Stimulated activated CD8-positive, alpha-beta memory T cell treated with anti-CD3 and anti-CD28 coated beads, Interleukin-15, amount 100 ng/mL, for 48 hours (primary cell): ENCODE measurements at places on chromosomes 5 and 9.

DNA sequence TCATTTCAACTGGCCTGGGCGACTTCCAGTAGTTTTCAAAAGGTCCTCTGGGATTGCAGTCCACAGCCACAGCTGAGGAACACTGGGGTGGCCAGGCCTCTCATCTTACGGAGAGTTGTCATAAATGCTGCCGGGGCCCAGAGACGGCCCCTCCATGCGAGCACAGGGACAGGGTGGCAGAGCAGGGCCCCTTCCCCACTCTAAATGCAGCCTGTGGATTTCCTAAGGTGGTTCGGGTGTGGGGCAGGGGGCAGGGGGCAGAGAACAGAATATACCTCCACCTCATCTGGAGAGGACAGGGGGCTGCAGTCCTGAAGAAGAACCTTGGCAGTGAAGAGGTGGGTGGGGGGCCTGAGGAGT, 113.6 kb upstream of the TBC1D2 start:
- no peak for DNase-seq

- no peak for DNase-seq
Measured at GRCh38 chr5:135822286-135822685, 12.2 kb upstream of the SLC25A48 start.

DNA sequence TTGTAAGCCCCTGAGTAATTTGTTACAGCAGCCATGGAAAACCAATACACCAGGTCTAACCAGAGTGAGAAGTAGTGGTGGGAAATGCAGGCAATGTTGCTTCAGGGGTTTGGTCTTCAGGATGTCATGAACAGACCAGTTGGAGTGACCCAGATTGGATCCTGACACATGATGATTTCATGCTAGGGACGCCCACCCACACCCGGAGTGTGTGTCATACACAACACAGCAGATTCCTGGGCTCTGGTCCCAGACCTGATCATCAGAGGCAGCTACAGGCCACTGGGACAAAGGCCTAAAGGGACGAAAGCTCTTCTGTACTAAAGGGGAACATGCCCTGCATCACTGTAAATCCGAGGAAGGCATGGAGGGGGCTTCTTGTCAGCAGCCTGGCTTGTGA, 194.2 kb downstream of the NSG2 start:
- DNase-seq = no peak

GRCh38 chr9:93296889-93297480, 113.0 kb downstream of the WNK2 start:
- DNase-seq = no peak

GRCh38 chr9:116278326-116278725, 124.7 kb downstream of the PAPPA start:
- no peak for DNase-seq

DNA sequence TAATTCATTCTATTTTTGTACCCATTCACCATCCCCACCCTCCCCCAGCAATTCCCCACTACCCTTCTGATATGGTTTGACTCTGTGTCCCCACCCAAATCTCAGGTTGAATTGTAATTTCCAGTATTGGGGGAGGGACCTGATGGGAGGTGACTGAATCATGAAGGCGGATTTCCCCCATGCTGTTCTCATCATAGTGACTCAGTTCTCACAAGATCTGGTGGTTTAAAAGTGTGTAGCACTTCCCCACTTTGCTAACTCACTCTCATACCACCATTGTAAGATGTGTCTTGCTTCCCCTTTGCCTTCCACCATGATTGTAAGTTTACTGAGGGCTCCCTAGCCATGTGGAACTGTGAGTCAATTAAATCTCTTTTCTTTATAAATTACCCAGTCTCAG, 25.9 kb upstream of the TESK1 start:
- no peak for DNase-seq

DNA sequence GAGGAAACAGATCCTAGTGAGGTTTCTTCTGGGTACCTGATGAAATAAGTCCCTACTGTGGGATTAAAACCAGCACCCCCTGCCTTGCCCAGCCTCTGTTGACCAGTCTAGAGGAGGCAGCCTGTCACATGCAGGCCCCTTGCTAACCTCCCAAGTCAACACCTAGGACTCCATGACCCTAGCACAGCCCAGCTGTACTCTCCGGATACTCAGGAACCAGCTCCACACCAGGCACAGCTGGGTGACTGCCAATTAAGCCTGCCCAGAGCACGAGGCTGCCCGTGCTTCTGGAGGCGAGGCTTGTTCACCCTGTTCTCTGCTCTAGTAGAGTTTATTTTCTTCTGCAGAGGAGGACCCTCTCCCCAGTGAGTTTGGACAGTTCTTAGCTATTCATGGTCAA, 92.5 kb downstream of the SNX24 start:
- DNase-seq = no peak

DNA sequence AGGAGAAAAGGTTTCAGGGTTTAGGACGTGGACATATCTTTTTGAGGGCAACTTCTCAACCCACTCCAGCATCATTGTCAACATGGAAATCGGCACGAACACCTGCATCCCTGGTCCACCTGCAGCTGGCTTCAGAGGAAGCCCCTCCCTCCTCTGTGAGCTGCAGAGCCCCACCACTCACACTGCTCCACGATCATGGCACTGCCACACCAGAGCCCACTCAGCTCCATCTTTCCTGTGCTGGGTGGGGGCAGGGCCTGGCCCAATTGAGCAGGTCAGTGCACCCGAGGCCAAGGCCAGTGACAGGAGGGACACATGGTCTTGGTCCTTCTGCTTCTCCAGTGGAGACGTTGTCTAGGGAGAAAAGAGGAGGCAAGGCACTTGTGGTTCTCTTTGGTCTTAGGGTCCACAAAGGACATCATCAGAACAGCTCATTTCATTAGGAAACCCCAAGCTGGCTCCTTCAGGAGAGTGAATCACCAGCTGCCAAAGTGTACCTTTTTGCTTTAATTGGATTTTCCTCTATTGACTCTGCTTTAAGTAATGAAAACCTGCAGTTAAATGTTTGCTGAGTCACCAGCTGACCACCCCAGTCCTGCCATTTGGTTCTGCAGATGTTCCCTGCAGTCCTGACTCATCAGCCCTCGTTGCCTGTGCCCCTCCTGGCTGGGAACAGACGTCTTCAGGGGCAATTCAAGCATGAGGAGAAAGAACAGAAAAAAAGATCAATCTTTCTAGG, 56.2 kb downstream of the UBE2QL1 start:
- DNase-seq = no peak

GRCh38 chr5:53490747-53491146, 10.3 kb downstream of the FST start:
- no peak for DNase-seq

- DNase-seq = no peak
Measured at GRCh38 chr5:179819296-179820126, 1.2 kb upstream of the SQSTM1 start.

DNA sequence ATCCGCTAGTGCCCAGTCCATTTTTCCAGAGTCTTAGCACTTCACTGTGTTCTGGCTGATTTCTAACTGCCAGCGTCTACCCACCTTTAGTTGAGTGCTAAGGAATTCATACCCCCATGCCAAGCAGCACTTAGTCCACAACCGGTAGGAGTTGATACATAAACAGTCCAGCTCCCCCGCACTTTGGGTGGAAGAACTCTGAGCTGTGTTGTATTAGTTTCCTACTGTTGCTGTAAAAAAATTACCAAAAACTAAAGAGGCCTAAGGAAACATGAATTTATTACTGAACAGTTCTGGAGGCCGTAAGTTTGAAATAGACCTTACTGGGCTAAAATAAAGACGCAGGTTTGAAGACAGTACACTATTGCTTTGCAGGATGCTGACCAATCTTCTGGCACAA, 87.6 kb downstream of the SLC24A2 start:
- DNase-seq = no peak

- peak; percentile 17 for DNase-seq
Measured at GRCh38 chr9:27784847-27785713, 211.8 kb upstream of the C9orf72 start.

- DNase-seq = no peak
Measured at GRCh38 chr5:102077920-102078319, 218.2 kb downstream of the SLCO4C1 start.

DNA sequence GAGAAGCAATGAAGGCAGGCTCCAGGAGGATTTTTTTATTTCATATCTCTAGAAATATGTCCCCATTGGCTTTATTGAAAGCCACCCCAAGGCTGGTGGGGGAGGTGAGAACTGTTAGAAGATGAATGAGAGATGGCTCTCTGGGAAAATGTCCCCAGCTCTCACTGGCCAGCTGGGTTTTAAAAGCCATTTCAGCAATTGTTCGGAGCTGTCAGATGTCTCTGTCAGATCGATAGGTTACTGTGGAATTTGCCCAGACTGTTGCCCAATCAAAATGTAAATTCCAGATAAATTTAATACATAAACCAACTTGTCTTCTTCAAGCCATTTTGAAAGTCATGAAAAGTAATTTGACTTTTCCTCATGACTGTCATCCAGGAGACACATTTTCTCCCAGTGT, 67.0 kb upstream of the BRINP1 start:
- DNase-seq = no peak

DNA sequence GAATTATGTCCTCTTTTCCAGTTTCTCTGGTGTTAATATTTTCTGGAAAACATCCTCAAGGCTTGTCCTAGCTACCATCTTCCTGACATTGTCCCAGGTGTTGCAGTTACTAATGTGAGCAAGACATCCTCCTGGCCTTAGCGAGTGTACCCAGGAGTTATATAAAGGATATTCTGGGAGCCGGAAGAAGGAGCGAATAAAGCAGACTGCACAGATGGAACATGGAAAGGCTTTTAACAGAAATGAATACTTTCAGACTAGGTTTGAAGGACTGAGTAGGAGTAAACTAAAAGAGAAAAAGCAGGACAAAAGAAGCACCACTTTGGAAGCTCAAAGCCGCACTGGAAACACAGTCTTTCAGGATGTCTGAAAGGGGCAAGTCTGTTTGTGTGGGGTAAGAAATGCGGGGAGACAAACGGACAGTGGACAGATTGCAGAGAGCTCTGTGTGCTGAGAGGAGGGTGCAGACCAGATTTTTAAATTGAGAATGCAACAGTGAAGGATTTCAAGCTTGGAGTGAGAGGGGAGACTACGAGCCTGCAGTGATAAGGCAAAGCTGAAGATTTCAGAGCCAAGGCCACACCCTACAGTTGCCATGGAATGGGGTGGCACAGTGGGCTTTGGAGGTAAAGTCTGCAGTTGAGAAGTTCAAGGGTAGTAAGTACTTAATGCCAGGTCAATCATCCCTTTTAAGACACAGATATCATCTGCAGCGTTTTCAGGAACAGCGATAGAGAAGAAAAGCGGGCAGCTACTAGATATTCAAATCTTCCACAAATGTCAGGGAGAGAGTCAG, 94.1 kb upstream of the TAF11L2 start:
- no peak for DNase-seq

GRCh38 chr9:125405938-125406809, 144.5 kb downstream of the GAPVD1 start:
- no peak for DNase-seq

DNA sequence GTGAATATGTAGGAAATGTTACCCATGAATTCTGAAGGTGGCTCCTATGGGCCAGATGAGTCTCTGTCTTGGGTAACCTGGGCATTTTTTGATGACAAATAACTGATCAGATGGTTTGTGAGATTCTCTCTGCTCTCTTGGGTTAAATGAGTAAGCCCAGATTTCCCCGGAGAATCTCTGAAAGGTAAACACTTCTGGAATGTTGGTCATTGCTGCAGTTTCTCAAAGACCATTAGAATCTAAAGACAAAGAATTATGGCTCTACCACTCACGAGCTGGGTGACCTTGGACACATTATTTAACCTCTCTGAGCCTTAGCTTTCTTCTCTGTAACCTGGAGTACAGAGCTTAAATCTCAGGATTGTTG, 191.2 kb downstream of the DAB2IP start:
- no peak for DNase-seq
